Right ventricle myocardium inferior (tissue), 1 donor: ENCODE measurements at places on chromosomes 6 and 20. TPM values are rescaled to one million over a fixed set of nuclear protein-coding genes. Genes with fewer than 3 reads are reported as not detected.

SYNDIG1 gene
- total RNA-seq: 15.8 TPM

USP49 gene
- total RNA-seq: 2.0 TPM

BHLHE23 gene
- not detected for total RNA-seq

DNA sequence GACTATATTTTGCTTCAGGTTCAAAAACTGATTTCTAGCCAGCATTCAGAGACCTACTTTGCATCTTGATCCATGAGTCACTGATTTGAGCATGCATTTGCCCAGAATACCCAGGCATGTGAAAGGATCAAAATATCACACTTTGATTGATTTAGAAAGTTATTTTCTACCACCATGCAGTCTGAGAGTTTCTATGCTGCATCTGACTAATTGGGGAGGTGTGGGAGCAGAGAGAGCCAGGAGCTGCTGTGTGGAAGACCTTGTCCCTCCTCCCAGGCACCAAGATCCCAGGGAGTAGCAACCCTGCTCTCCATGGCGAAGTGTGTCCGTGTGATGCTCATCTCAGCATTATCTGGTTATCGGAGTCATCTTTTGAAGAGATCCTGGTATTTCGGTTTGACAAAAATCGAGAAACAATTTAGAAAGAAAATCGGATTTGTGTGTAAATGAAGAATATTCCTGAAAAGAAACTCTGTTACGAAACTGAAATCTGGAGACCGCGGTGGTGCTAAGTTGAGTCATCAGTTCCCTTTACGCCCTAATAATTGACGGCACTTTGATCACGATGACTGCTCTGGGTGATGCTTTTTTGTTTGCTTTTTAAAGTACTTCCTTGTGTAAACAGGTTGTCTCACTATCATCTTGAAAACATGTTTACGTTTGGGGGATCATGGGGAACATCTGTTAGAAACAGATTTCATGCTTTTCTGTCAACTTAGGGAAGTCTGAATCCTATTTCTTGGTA, 193.4 kb downstream of the BACH2 start:
- no peak for DNase-seq

DNA sequence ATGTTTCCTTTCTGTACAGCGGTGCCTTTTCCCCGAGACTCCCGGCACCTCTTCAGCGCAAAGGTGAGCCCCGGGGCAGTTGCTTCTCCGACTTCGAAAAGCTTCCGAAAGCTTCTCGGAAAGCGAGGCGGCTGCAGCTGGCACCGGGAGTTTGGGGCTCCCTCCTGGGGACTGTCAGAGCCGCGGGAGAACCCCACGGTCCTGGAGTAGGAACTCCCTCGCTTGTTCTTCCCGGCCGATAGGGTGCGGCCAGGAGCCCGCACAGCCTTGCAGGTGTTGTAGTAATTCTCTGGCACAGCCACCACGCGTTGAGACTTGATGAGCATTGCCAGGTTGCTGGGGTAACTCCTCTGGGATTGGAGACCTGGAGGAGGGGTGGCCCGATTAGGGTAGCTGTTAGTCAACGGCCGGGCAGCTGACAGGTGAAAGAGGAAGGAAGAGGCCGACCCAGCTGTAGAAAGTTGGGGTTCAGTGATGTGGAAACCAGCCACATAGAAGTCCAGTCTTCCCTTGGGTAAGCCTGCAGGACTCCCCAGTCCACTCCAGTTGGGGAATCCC, 721 bp downstream of the KDM1B start:
- peak; percentile 79 for DNase-seq
